Prostate gland (tissue), 2 donors: ENCODE measurements at places on chromosomes 13 and 19.

- DNase-seq, result no peak
These were observed 457.4 kb downstream of the DIAPH3 start for GRCh38 chr13:59706101-59706976.

GRCh38 chr19:5225486-5226345, 114.9 kb downstream of the PTPRS start:
- no peak for DNase-seq

DNA sequence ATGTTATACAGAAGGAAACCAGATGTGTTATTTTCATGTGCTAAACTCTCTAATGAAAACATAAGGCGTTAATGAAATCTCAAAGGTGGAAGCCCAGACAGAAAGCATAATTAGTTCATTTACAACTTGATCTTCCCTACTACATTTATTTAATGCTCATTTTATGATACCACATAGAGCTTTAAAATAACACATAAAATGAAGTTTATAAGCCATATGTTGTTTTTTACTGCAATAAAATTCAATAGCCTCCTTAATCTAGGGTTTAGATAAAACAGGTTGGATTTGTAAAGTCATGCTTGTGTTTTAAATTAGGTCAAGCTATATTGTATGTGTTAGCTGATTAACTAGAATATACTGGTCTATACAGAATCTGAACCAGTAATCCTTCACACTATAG, 81.2 kb downstream of the TNFRSF19 start:
- no peak for DNase-seq

GRCh38 chr19:45506989-45507871, at the start of gene VASP:
TSS of gene VASP (plus strand) at chr19:45507479. CDS start at chr19:45507772, 293 bp downstream.
- DNase-seq, result peak; percentile 89

DNA sequence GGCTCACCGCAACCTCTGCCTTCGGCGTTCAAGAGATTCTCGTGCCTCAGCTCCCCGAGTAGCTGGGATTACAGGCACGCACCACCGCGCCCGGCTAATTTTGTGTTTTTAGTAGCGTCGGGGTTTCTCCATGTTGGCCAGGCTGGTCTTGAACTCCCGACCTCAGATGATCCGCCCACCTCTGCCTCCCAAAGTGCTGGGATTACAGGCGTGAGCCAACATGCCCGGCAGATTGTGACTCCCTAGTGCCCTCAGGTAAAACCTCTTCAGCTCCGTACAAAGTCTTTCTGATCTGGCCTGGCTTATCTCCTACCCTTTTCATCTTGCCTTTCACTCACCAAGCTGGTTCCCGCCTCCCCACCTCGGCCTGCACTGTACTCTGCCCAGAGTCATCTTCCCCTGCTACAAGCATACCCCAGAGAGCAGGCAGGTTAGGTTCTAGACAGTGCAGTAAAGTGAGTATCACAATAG, 15.0 kb downstream of the BICRA start:
- DNase-seq, result no peak

GRCh38 chr13:46354156-46355087, 32.6 kb downstream of the RUBCNL start:
- no peak for DNase-seq

- no peak for DNase-seq
These were observed 411.2 kb downstream of the FGF9 start for GRCh38 chr13:22082030-22082429.

DNA sequence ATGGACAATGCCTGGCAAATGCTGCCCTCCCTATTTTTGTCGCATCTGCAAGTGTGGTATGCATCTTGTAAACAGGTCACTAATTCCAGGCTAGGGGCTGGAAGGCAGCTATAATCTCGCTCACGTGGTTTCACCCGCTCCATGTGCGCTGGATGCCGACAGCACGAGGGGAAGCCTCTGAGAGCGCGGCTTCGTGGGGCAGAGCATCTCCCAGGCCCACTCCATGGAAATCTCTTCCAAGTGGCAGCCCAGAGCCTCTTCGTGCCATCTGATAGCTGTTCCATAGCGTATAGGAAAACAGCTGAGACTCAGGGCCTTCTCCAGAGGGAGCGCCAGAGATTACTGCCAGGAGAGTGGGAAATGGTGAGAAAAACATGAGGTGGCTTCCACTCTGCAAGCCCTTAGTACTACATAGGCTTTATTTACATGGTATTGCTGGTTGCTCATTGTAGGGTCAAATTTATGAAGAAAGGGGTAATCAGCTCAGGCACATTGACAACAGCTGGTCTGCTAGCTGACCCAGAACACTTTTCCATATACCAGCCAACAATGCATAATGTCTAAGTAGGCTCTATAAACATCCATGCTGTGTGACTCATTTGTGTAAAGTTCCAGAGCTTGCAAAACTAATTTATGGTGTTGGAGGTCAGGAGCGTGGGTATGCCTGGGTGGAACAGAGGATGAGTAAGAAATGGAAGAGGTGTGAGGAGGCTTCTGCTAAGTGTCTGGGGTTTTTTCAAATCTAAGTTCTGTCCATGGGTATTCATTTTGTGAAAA, 165.2 kb downstream of the SHISA2 start:
- no peak for DNase-seq

DNA sequence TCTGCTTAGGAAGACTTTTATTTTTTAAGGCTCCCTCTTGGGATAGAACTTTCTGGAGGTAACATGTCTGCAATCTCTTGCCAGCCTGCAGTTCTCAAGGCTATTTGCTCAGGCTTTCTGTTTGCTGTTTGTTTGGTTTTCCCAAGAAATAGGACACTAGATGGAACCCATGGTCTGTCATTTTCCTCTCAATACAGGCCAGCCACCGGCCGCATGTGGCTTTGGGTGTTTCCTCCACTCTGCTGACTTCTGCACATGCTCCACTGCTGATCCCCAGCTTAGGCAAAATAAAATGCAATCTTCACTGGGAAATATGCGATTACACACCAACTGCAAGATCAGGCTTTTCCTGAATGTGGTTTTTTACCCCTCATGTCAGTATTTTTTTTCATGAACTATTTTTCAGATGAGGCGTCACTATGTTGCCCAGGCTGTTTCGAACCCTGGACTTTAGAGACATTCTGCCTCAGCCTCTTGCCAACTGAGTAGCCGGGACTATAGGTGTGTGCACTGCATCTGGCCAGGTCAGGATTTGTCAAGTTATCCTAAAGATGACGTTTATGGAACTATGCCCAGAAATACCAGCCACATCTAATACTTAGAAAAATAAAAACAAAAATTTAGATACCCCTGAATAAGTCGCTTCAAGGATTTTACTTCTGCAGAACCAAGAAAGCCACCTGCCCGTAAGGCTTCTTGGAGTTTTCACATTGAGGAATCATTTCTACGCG, 94.3 kb upstream of the PABPC3 start:
- no peak for DNase-seq

- no peak for DNase-seq
These were observed 2.1 kb downstream of the HAMP start for GRCh38 chr19:35284153-35285094.

DNA sequence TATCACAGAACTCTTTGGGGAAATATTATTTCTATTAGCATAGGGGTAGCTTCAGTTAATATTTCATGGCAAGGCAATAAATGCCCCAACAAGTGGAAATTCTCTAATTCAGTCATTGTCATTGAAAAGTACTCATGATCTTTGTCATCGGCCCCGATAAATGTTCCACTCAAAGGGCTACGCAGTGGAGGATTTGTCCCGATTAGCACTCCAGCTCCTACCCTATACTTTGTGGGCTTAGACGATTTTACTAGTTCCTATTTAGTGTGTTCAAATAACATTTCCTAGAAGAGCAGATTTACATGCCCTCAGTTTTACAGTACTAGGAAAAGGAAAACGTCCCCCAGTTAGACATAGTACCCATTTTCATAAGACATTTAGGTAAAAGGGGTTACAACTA, 38.0 kb upstream of the ATP12A start:
- no peak for DNase-seq

- no peak for DNase-seq
These were observed 112.1 kb downstream of the ZNF737 start for GRCh38 chr19:20453425-20453935.

- DNase-seq, result no peak
These were observed 111.3 kb downstream of the TUBA3C start for GRCh38 chr13:19070398-19070735.

DNA sequence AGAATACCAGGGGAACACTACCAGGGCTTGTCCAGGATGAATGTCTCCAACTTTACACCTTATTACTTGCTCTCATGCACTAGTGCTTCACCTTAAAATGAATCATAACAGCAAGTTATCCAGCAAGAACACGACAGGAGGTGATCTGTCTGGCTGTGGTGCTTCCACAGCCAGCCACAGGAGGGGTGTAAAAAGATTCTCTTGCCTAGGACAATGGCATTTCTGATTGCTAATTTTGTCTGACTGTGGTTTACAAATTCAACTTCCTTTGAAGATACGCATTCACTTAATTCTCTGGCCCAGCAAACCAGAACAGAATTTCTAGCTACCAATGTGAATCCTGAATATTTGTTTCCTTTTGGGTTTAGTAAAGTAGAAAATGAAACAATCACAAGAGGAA, 23.1 kb upstream of the COG3 start:
- DNase-seq, result no peak

DNA sequence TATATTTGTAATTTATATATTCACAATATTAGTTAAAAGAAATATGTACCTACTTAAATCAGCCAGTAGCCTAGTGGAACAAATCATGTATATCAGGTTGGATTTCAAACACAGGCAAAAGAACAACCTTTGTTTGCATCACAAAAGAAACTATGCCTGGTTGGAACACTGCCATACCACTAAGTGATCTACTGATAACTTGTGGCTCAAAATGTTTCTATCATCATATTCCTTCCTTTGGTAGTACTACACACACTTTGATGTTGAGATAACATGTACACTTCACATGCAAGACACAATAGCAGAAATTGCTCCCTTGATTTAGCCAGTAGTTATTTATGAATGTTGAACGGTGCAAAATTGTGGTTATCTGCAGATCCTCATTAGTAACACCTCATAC, 146.0 kb upstream of the GPC6 start:
- DNase-seq, result peak; percentile 25

- no peak for DNase-seq
These were observed 406.2 kb downstream of the LIG4 start for GRCh38 chr13:107809125-107809524.

GRCh38 chr13:80265348-80265747, 75.6 kb downstream of the SPRY2 start:
- DNase-seq, result no peak

- no peak for DNase-seq
These were observed 213.4 kb downstream of the ENOX1 start for GRCh38 chr13:43573361-43573740.

GRCh38 chr19:39825093-39825463, 8.9 kb downstream of the DYRK1B start:
- DNase-seq, result no peak

GRCh38 chr19:57709616-57710015, 612 bp upstream of the ZNF154 start:
- DNase-seq, result no peak

DNA sequence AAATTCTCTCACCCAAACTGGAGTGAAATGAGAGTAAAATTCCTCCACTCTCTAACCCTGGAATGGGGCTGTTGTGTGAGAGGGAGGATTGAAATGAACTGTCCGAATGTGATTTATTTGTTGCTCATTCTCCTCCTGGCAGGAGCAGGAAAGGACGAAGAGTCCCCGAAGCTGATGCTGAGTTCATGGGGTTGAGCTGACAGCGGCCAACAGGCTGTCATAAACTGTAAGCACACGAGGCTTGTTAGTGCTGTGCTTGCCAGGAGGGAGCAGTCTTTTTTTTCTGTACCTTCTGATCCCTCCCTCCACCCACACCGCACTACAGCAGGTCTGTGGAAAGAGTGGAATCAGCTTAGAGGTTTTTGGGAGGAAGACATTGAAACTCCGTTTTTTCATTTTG, 33.1 kb upstream of the ZNF331 start:
- DNase-seq, result peak; percentile 53

- no peak for DNase-seq
These were observed 42.3 kb downstream of the POLR1D start for GRCh38 chr13:27663947-27664346.

DNA sequence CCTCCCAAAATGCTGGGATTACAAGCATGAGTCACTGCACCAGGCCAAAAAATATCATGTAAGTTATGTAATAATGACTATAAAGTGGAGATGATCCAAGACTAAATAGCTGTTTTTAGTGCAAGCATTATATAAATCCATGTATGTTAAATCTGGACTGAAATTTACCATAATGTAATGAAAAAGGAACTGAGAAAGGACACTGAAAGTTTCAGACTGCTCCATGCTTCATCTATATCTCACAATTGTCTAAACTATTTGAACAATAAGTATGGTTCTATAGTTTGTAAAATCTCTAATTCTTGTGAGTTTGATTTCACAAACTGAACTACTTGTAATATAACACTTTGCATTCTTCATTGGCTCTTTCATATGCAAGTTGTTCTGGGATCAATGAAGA, 2299.5 kb downstream of the PCDH9 start:
- no peak for DNase-seq

- DNase-seq, result no peak
These were observed 670.5 kb upstream of the ARGLU1 start for GRCh38 chr13:107238262-107238981.

DNA sequence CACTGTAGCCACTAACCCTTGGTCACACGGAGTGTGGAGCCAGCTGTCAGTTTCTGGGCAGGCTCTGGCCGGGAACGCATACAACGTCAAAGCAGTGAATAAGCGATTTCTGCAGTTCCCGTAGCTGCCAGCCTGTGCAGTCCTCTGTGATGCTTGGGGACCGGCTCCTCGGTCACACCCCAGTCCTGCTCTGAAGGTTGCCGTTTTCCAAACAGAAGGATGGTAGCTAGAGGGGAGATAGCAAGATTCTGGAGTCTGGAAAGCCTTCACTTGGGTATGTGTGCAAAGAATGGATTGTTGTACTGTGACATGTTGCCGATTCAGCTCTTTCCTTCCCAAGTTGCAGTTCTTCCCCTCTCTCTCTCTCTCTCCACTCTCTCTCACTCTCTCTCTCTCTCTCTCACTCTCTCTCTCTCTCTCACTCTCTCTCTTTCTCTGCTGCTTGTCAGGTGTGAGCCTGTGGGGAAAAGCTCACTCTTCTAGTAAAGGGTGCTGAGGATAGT, 38.7 kb upstream of the C1QTNF9 start:
- no peak for DNase-seq

DNA sequence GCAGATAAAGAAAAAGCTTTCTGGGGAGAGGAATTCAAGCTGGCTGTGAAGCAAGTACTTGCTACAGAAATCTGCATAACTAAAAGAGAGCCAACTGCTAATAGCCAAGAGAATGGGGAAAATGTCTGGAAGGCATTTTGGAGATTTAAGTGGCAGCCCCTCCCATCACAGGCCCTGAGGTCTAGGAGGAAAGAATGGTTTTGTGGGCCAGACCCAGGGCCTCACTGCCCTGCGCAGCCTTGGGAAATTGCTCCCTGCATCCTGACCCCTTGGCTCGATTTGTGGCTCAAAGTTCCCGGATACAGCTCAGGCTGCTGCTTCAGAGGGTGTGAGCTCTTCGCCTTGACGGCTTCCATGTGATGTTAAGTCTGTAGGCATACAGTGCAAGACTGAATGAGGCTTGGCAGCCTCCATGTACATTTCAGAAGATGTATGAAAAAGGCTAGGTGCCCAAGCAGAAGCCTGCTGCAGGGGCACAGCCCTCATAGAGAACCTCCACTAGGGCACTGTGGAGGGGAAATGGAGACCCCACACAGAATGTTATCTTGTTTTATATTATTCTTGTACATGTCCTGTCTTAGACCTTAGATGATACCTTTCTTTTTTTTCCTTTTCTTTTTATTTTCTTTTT, 34.4 kb downstream of the MZT1 start:
- no peak for DNase-seq
